Activated T-helper 1 cell treated with anti-CD3 and anti-CD28 coated beads, Interleukin-12 subunit alpha, Interleukin-12 subunit beta, Interleukin-2, Interleukin-4 antibody, amounts not matched to agents 30 ng/mL and 10 ng/mL and 1 ng/mL, durations not matched to agents 14 hours and 24 hours and 36 hours (primary cell): ENCODE measurements at places on chromosomes 13 and 19.

DNA sequence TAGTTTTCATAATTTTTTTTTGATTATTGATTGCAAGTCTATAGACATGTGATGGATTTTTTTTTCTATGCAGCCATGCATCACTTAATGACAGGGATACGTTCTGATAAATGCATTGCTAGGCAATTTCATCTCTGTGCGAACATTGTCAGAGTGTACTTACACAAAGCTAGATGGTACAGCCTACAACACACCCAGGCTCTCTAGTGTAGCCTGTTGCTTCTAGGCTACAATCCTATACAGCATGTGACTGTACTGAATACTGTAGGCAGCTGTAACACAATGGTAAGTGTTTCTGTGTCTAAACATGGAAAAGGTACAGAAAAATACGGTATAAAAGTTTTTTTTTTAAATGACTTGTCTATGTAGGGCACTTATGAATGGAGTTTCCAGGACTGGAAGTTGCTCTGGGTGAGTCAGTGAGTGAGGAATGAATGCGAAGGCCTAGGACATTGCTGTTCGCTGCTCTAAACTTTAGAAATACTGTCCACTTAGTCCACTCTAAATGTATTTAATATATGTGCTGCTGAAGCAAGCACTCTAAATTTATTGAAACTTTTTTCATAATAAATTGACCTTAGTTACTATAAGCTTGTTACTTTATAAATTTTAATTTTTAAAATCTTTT, 20.3 kb downstream of the SPATA13 start:
- H3K4me1 ChIP-seq, result peaks cover 38% of the 10 kb centered on the region
- H3K36me3 ChIP-seq, result peaks cover 17% of the 10 kb centered on the region
- no peak for DNase-seq

DNA sequence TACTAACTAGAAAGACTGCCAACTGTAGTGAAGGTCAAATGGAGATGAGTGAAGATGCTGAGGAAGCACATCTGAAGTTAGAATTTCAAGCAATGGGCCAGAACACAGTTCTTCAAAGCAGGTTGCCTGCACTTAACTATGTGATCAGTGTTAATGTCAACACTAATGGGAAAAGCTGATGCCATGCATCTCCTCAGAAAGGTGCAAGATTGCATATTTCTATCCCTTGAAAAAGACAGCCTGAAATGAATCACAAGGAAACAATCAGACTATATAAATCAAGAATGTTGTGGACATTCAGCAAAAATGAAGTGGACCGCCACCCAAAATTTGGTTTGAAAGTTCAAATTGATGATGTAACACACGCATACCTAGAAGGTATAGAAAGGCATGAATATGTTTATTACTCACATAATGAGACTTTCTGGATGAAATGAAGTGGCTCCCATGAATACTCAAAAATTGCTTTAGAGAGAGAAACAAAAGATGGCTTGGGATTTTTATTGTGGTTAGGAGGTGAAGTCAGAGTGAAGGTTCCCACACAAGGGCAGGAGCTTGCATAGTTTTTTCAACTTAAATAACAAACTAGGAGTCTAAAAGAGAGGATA, 522.4 kb downstream of the KCTD12 start:
- no peak overlapping the region for H3K4me3 ChIP-seq
- no peak for DNase-seq
- no peaks in the 10 kb centered on the region for H3K36me3 ChIP-seq
- H3K27ac ChIP-seq, result no peak overlapping the region
- H3K27me3 ChIP-seq, result no peaks in the 10 kb centered on the region
- H3K4me1 ChIP-seq, result no peaks in the 10 kb centered on the region

DNA sequence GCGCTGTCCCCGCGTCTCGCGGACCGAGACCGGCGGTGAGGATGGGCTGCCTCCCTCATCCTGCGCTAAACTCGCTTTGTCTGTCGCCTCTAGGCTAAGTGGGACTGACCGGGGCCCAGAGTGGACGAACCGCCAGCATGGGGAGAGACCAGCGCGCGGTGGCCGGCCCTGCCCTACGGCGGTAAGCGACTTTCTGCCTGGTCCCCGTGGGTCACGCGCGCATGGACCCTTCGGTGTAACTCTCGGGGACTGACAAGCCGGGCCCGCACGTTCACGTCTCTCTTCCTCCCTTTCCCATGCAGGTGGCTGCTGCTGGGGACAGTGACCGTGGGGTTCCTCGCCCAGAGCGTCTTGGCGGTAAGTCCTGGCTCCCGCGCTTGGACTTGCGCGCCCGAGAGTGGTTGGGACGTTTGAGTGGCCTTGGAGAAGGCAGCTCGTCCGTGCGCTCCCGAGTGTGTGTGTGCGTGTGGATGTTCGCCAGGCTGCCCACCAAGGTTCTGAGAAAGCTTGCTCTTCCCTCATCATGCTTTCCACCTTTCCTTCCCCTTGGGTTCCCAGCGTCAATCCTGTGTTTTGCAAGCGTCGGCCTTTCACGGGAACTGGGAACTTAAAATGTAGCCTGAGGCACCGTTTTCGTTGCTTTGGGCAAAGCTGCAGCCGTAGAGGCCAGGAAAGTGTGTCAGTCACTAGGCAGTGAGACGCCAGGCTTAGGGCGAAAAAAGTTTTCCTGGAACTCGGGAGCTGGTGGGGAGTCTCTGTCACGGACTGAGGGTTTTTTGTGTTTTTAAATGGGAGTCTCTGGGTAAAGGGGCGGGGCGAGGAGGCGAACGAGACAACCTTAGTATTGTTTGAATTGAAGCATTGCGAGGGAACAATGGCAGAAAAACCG, 927 bp downstream of the COL4A2 start:
- H3K4me1 ChIP-seq, result peaks cover 15% of the 10 kb centered on the region
- DNase-seq, result no peak
- no peak overlapping the region for H3K4me3 ChIP-seq
- peak overlapping the region; percentile 78 for H3K27ac ChIP-seq
- H3K27me3 ChIP-seq, result peaks cover 81% of the 10 kb centered on the region
- no peaks in the 10 kb centered on the region for H3K36me3 ChIP-seq

- no peaks in the 10 kb centered on the region for H3K36me3 ChIP-seq
- H3K4me1 ChIP-seq, result no peaks in the 10 kb centered on the region
- no peak overlapping the region for H3K27ac ChIP-seq
- no peak overlapping the region for H3K4me3 ChIP-seq
- no peak for DNase-seq
Measured at GRCh38 chr13:76523740-76524340, 362.4 kb downstream of the KCTD12 start.

GRCh38 chr13:42740753-42741152, 40.6 kb upstream of the FAM216B start:
- no peaks in the 10 kb centered on the region for H3K36me3 ChIP-seq
- H3K4me3 ChIP-seq, result no peak overlapping the region

DNA sequence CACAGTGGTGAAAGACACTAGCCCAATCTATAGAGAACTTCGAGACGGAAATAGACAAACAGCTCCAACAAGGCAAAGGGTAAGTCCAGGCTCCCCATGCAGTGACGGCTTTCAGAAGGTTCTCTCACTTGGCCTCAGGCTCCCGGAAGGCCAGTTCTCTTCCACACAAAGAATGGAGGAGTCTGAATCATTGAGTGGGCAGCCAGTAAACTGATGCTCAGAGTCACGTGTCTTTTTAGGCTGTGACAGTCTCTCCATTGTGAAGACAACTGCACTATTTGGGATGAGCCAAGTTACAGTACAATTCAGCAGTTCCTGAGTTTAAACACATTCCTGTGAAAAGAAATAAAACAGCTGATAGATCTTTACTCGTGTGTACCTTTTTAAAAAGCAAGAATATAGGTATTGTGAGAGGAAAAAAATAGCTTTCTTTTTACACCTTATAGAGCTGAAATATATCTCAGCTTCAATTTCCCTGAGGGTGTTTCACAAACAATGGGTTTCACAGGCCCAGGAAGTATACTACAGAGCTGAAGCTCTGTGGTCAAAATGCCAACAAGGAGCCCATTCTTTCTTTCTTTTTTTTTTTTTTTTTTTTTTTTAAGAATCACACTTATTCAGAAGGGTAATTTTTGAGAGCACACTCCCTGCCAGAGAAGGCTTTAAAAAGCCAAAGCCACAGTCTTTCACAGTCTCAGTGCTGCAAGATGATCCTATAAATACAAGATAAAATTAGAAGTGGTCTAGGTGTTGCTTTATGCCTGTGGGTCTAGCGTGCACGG, 135.1 kb downstream of the FREM2 start:
- H3K4me3 ChIP-seq, result no peak overlapping the region
- no peaks in the 10 kb centered on the region for H3K36me3 ChIP-seq
- H3K27ac ChIP-seq, result no peak overlapping the region
- no peaks in the 10 kb centered on the region for H3K27me3 ChIP-seq
- H3K4me1 ChIP-seq, result no peaks in the 10 kb centered on the region

DNA sequence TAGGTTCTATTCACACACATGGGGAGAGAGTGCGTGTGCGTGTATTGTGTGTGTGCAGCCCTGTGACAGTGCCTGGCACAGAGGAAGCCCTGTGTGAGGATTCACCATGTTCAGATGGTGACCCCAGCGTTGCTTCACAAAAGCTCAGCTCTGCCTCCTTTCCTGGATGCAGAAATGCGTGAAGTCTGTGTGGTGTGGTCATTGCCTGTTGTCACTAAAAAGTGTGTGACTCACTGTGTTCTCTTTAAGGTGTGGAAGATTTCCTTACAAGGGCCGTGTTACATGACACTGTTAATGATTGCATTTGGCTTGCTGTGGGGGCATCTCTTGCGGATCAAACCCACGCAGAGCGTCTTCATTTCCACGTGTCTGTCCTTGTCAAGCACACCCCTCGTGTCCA, 19.5 kb upstream of the DCUN1D2 start:
- peaks cover 11% of the 10 kb centered on the region for H3K36me3 ChIP-seq
- no peaks in the 10 kb centered on the region for H3K4me1 ChIP-seq
- no peaks in the 10 kb centered on the region for H3K27me3 ChIP-seq
- H3K27ac ChIP-seq, result no peak overlapping the region
- DNase-seq, result no peak

DNA sequence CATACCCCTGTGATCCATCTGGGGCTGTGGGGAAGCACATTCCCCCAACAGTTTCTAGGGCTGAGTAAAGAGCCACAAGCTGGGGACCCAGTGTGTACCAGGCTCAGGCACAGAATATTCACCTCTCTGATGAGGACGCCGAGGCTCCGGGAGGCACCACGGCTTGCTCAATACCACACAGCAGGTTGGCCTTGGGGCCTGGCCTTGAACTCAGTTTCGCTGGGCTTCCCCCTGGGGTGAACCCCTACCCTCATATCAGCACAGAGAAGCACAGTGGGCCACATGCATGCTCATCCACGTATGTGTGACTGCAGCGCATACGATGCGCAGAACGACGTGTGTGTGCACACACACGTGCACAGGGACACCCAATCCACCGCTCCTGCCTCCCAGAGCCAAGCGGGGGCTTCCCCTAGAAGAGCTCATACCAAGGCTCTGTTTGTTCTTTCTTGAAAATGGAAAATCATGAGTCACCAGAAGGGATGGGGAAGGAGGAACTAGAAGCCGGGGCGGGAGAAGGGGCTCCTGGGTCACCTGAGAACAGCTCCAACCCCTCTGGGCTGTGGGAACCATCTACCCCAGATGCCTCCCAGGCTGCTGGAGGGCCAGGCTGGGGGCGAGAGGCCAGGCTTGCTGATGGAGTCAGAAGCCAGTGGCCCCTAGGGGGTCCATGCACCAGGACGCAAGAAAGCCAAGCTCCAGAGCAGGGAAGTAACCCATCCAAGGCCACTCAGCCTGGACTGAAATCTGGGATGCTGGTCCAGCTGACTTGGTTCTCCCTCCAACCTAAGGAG, 4.9 kb upstream of the PDE4C start:
- peaks cover 58% of the 10 kb centered on the region for H3K27me3 ChIP-seq
- H3K36me3 ChIP-seq, result no peaks in the 10 kb centered on the region
- no peak overlapping the region for H3K4me3 ChIP-seq
- DNase-seq, result no peak
- H3K4me1 ChIP-seq, result peaks cover 9% of the 10 kb centered on the region
- H3K27ac ChIP-seq, result no peak overlapping the region

GRCh38 chr13:35164324-35164932, 222.4 kb downstream of the NBEA start:
- H3K4me1 ChIP-seq, result peaks cover 10% of the 10 kb centered on the region
- H3K27ac ChIP-seq, result no peak overlapping the region
